Adipocyte (in vitro differentiated cells): ENCODE measurements at places on chromosomes 16 and 17.

DNA sequence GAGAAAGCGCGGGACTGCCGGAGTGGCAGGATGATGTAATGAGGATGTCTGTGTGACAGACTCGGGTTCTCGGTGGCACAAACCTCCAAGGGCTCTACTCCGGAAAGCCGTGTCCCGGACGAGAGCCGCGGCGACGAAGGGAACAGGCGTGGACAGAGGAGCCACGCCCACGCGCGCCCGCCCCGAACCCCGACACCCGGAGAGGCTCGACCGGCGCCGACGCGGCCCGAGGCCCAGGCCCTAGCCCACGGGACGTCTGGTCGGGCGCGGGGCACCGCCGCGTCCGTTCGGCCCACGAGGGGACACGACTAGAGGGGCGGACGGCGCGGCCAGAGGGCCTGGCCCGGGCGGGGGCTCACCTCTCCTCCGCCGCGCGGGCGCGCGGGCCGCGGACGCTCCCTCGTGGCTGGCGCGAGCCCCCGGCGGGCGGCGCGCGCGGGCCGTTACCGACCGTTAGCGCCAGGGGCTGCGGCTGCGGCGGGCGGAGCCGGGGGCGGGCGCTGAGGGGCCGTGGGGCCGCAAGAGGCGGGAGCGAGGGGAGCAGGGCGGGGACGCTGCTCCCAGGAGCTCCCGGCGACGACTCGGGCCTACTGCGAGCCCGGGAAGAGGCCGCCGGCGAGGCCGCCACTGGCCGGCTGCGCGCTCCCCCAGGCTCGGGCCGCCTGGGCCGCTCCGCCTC lies 2.1 kb upstream of the IRX5 start:
- peak; percentile 77 for DNase-seq

- no peak for DNase-seq
Observed at GRCh38 chr17:51487947-51488346, 227.6 kb downstream of the UTP18 start.

GRCh38 chr16:53999841-54000240 lies 286.7 kb downstream of the IRX3 start:
- peak; percentile 41 for DNase-seq

GRCh38 chr17:2705263-2705662 lies 6.3 kb downstream of the CLUH start:
- DNase-seq = no peak

DNA sequence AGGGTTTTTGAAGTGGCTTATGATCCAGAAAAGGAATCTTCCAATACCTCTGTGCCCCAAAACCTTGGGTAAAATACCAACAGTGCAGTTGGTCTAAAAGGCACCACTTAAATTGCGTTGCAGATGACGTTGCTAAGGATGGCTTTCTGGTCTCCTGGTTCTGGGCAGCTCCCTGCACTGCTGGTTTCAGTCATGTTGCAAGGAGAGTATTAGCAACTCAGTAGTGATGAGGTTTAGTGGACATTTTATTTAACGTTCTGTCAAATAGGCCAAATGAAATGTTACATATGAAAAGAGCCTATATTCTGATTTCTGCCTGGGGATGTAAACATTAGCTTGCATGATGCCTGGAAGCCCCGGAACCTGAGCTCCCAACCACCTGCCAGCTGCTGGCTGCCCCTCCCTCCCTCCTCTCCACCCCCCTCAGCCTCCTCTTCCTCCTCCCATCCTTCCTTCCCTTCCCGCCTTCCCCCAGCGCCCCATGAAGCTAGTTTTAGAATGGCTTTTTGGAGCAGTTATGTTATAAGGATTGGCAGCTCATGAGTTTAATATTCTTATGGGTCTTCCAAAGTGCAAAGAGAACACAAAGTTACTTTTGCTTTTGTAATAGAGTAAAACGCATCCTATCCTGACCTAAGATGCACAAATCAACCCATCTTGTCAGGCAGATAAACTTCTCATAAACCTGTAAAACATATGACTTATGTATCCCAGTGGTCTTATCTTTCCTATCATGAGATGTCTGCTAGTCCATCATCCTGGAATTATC lies 20.7 kb downstream of the CD7 start:
- no peak for DNase-seq

DNA sequence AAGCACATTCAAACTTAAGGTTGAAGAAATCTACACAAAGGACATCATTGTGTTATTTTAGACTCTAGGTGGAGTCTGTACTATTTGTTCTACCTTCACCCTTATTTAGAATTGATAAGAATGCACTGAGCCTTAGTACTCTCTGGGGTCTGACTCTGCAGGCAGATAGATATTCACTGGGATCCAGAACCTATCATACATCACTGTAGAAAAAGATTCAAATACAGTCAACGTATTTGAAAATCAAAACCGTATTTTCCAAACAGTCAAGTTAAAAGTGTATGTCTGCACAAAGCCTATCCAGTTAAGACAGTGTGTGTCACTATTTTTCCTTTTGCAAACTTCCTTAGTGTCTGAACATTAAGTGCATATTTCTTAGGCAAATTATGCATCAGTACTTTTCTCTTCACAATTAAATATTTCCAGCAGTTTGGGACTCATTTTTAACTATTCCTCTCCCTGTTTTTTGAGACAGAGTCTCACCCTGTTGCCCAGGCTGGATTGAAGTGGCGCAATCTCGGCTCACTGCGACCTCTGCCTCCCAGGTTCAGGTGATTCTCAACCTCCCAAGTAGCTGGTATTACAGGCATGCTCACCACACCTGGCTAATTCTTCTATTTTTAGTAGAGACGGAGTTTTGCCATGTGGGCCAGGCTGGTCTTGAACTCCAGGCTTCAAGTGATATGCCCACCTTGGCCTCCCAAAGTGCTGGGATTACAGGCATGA lies 22.3 kb downstream of the MOSMO start:
- DNase-seq = no peak

DNA sequence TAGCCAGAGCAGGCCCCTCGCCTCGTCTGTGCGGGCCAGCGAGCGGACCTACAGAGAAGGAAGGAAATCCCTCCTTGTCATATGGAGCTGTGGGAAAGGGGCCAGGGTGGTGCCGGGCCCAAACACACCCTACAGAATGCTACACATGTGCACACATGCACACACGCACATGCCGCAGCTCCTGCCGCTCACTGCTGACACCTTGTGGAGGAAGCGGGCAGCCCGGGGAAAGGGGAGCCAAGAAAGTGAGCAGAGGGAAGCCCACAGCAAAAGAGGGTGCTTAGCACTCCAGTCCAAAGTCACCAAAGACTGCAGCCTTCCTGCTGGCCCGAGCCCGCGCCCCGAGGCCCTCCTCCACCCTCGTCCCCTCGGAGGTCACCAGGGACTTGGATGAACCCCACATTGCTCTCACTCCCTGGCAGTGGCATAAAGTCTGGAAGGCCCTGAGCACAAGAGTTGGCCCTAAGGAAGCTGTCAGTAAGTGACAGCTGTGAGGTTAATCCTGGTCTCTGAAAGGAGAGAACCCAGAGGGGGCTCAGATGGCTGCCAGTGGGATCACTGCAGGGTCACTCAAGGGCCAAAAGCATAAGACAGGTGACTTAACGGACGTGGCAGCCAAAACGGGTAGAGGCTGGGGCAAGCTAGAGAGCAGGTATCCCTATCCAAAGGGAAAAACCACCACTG lies 68.2 kb downstream of the MYO18A start:
- peak; percentile 79 for DNase-seq

- DNase-seq = no peak
Observed at GRCh38 chr16:68665501-68665900, 20.4 kb downstream of the CDH3 start.

GRCh38 chr17:53475002-53475401 lies 347.7 kb upstream of the KIF2B start:
- no peak for DNase-seq

DNA sequence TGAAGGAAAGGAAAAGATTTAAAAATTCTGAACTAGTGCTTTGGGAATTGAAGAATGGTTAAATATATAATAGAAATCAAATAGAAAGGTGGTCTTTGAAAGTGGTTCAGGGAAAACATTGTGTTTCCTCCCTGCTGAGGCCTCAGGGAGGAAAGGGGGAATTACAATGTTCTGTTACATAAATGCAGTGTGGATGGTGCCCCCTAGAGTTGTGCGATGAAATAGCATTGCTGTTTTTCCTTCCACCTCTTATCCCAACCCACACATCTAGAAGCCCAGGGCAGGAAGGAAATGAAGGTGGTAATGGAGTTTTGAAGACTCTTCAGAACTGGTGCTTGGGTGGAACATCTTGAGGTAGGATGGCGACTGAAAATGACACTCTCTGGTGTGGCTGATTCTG lies 6.4 kb upstream of the TOX3 start:
- no peak for DNase-seq

DNA sequence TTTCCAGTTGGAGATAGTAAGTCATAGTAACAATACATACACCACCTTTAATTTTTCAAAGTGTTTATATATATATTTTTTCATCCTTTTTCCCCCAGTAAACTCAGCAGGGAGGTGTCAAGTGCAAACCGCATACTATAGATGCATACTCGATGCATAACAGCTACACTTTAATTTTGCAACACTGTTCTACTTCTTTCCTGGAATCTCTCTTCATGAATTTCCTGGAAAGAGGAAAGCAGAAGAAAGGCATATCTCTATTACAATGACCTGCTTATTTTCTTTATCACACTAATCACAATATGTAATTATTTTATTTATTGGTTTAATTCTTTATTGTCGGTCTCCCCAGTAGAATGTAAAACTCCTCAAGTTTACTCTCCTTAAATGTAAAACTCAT lies 140.0 kb downstream of the SNX11 start:
- DNase-seq = no peak

DNA sequence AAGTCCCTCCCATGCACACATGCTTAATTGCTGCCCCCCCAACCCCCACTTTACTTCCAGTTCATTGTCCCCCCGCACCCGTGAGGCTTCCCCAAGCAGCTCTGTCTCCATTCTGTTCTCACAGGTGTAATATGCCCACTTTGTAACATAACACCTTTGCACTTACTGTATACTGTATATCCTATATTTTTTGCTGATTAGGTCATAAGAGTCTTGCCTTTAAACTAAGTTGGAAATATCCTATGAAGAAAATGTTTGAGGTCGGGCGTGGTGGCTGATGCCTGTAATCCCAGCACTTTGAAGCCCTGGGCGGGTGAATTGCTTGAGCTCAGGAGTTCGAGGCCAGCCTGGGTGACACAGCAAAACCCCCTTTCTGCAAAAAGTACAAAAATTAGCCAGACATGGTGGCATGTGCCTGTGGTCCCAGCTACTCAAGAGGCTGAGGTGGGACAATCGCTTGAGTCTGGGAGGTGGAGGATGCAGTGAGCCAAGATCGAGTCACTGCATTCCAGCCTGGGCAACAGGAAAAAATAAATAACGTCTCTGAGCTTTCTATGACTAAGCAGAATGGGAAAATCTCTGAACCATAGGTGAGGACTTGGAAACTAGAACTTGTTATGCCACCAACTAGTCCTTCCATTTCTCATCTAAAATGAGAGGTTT lies 76.1 kb downstream of the TNRC6C start:
- no peak for DNase-seq

DNA sequence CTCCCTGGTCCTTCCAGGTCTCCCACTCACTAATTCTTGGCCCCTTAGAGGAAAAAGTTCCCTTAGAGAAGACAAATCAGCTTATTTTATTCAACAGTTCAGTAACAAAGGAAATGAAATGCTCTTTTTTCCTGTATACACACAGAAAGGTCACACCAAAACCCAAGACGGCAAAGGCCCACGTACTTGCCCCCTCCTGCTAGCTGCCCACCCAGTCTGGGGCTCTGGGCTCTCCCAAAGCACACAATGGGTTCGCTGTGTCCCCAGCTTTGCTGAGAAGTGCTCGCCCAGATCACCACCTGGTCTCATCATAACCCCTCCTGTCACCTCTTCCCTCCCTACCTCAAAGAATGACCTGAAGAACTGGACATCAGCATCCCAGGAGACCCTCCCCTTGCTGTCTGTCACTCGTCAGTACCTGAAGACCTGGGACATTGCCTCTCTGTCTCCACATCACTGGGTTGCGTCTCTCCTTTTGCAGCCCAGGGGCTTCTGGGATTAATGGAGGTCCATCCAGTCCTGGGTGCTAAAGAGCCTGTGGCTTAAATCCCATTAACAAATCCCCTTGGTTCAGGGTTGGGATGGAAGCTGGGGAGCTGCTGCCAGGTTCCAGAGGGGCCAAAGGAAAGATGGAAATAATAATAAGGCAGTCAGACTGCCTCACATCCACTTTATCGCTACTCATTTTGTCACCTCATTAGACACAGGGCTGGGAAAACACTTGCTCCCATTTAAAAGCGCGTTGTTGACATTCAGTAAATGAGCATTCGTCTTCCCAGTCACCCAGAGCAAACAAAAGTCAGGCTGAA lies 3.3 kb downstream of the SLC6A4 start:
- DNase-seq = no peak

- DNase-seq = no peak
Observed at GRCh38 chr16:2913603-2914002, 1.9 kb downstream of the FLYWCH1 start.

GRCh38 chr16:11107780-11108465 lies 148.1 kb downstream of the SOCS1 start:
- DNase-seq = peak; percentile 31

DNA sequence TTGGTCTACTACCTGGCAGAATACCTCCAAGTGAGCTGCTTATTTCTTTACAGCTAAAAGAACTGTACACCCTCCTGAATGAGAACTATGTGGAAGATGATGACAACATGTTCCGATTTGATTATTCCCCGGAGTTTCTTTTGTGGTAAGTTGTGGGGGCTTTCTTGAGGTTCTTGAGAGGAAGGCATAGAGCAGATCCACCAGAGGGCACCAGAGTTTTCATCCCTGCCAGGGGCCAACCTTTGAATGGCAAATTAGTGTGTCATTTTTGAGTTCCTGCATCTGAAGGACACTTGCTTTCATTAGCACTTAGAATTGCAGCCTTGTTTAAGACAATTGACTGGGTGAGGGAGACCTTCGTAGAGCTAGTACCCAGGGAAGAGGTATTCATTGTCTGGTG lies 35.0 kb downstream of the NMT1 start:
- peak; percentile 60 for DNase-seq

DNA sequence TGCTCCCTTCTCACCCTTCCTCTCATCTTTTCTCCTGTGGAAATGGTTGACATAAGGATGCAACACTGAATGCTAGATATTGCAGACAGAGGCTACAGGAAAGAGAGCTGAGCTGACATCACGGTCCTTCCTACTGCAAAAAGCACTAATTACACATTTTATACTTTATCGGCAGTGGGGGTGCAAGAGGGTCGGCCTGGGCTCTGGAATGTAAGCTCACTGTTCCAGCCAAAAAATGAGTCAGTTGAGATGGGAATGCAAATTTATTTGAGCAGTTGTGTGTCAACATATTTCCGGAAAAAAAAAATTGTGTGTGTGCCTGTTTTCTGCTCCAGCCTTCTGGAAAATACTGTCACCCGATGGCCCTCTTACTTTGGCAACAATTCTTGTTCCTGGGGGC lies 14.1 kb upstream of the MRTFB start:
- no peak for DNase-seq

DNA sequence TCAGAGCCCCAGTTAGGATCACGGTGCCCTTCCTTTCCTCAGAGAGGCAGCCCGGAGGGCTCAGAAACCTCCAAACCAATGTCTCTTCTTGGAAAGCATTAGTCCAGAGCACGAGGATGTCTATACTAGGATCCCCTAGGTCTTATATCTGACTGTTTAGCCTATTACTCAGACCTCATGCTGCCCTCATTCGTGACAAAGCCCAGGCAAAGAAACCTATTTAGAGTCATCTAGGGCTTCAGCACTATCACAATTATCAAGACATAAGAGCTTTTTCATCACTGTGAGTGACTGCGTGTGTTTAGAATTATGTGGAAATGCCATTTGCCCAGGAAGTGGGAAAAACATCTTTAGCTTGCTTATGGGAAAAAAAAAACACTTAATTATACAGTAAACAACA lies 159.8 kb upstream of the NOL11 start:
- DNase-seq = peak; percentile 30

- DNase-seq = no peak
Observed at GRCh38 chr17:17696882-17697633, 15.8 kb downstream of the RAI1 start.
